ENCODE measurements at places on chromosomes 2 and 18.
A peak's percentile ranks its signal among the peaks of the same experiment; 100 is the strongest.

- no peak for DNase-seq
These were observed 13.1 kb upstream of the GPR55 start for GRCh38 chr2:230938098-230938497.

DNA sequence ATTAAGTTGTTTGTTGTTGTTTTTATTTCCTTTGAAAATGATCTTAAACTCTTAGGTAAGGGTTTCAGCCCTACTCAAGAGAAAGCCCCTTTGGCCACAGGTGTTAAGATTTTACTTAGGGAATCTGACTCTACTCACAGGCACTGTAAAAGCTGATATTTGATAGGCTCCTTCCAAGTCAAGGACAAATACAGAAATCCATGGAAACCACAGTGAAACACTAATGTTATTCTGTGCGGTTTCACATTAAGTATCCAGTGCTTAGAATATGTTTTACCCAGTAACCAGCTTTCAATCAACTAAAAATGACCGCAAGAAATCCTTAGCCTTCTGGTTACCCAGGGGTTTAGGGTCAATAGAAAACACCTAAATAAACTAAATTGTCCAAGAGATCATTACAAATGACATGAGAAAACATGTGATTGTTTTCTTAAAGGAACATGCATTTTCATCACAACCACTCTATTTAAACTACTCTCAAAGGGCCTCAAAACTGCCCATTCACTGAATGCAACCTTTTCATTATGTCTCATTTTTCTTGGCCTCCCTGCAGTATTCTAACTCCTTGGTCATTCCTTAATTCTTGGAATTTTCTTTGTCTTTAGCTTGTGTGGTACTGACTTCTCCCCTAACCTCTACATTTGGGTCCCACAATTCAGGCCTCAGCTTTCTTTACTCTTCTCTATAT, 56.0 kb downstream of the CDH2 start:
- no peak for DNase-seq

- DNase-seq: no peak
These were observed 38.9 kb upstream of the SCG2 start for GRCh38 chr2:223641082-223641481.

GRCh38 chr2:38080346-38080745, 4.4 kb upstream of the CYP1B1 start:
- no peak for DNase-seq

DNA sequence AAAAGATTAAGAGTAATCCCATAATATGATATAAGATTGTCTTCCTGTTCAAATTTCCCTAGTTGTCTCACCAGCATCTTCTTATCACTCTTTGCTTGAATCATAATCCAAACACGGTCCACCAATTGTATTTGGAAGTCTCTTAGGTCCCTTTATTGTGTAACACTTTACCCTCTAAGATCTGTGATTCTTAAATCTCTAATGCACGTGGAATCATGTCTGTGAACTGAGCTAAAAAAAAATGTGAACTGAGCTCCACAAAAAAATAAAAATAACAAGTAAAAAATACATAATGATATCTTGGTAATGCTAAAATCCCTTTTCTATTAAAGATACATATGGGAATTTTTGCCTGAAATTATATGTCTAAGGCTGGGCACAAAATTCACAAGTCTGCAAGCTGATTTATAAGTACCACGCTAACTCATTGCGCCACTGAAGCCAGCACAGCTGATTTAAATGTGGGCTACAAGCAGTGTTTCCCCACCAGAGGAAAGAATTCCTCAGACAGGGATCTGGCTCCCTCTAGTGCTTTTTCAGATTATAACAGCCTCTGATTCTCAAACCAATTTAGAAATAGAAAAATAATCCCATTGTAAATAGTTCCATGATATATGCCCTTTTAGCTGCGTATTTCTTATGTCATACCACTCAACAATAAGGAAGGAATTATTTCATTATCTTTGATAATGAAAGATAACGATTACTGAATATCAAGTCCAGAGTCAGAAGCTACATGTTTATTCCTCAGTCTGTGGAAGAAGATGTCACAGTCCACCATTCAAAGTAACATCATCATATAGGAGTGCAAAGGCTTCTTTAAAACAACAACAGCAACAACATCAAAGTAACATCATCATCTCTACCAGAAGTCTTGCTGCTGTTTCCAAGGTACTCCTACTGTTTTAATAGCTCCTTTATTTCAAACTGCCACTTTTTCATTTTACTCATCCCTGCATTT, 22.9 kb downstream of the RBM43 start:
- DNase-seq: peak; percentile 79

DNA sequence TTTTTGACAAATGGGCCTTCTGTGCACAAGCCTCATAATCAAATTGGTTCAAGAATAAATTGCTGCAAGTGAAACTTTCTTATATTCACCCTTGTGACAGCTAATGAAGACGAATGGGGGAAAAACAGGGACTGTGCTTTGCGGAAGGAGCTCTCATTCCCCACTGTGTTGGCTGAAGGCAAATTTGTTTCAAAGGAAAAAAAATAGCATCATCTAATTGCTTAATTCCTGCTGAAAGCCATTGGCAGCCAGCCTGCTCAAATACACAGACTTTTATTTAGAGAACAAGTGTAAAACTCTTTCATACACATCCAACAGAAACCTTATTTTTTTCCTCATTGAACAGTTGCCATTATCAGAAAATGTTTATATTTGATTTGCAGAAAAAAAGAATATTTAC, 172.3 kb downstream of the ARL6IP6 start:
- no peak for DNase-seq

DNA sequence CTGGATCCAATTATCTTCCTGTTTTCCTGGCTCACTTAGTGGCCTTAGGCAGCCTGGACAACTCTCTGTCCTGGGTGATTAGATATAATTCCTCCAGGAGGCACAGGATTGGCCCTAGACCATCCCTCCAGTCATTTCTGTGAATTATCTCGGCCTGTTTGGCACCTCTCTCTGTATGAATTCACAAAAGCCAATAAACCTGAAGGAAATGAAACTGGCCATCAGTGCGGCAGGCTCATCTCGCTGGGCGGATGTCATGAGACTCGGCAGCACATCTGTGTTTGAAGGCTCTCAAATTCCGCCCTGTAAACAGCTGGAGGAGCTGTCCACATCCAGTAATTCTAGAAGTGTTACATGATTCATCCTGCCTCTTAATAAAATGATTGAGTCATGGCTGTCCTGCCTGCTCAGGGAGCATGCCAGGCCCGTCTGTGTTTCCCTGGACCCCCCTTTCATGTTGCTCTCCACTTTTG, 38.6 kb downstream of the ACOXL start:
- peak; percentile 37 for DNase-seq

DNA sequence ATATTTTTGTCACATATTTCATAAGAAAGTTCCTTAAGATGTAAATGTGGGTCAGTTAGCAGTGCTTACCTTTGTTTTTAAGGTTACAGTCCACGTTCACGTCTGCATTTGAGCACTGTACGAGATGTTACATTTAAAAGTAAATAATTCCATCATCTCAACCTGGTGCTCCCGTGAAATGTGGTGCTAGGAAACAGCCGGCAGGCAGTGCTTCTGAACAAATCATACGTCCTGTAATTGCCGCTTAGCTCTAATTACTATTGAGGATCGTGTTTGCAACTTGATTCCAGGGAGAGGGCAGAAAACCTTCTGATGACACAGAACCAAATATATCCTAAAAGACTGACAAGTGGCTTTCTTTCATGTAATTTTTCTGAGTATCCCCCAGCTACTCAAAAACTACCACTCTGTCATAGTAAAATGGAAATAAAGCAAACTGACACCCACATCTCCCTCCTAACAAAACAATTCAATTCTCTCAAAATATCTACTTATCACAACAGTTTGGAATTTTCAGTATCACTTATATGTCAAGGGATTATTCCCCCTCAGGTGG, 297.8 kb upstream of the SESTD1 start:
- DNase-seq: peak; percentile 25

GRCh38 chr18:75408554-75409506, 18.7 kb downstream of the SMIM21 start:
- DNase-seq: peak; percentile 99

- no peak for DNase-seq
These were observed 97.9 kb upstream of the RIOK3 start for GRCh38 chr18:23355206-23355605.

DNA sequence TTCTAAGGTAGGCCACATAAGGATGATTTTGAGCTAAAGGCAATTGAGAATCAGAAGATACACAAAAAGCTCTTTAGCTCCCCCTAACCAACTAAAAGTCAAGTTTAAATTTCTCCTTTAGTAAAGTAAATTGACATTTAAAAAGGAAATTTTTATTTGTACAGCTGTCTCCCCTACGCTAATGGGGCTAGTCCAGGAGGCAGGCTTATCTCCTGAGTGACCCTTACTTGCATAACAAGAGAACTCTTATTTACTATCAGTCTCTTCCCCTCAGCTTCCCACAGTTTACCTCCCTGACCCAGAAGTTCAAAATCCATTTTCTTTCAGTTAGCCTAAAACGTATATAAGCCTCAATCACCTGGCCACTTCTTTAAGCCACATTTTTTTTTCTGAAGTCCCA, 1002.8 kb upstream of the NRXN1 start:
- no peak for DNase-seq

GRCh38 chr2:24779116-24779515, 14.1 kb downstream of the PTRHD1 start:
- DNase-seq: no peak

DNA sequence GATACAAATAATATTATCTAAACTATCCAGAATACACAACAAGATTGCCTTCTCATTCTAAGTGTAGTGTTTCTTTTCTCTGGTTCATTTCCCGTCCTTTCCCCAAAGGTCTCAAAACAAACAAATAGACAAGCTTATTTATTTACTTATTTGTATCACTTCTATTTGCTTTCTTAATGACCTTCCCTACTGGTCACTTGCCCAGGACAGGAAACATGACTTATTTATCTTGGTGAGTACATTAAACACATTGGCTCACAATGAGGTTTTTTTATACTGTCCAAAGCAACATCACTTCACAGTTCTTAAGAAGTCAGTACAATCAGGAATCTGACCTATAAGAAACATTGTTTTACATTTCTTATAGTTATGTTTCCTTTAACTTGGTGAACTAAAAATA, 123.3 kb upstream of the KYNU start:
- no peak for DNase-seq

DNA sequence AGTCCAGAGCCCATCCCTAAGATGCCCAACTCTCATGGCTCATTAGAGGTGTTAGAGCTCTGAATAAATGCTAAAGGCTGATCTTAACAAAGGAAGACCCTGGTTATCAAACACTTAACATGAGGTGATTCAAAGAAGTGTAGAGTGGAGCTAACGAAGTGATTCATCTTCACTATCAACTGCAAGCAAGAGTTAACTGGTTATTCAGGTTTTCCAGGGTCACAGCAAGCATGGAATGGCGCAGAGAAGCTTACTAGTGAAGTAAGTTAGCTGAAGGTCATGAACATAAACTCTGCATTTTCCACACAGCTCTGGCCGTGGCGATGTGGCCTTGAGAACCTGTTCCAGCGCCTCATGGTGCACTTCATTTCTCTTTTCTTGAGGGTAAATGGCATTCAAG, 17.0 kb downstream of the RND3 start:
- DNase-seq: no peak

DNA sequence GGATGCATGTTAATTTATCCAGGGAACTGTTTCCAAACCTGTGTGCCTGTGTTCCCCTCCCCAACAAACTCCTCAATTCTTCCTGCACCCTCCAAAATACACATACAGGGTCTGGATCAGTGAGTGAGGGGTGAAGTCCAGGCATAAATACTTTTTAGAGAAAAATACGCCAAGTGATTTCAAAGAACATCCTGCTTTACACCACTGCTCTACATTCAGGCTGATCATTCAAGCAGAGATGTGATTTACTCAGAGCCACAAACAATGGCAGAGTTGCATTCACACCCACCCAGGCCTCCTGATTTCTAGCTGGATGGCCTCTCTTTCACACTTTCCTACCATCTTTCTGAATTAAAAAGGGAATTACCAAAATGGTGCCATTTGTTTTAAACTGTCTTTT, 289.5 kb upstream of the SLC14A2 start:
- no peak for DNase-seq

DNA sequence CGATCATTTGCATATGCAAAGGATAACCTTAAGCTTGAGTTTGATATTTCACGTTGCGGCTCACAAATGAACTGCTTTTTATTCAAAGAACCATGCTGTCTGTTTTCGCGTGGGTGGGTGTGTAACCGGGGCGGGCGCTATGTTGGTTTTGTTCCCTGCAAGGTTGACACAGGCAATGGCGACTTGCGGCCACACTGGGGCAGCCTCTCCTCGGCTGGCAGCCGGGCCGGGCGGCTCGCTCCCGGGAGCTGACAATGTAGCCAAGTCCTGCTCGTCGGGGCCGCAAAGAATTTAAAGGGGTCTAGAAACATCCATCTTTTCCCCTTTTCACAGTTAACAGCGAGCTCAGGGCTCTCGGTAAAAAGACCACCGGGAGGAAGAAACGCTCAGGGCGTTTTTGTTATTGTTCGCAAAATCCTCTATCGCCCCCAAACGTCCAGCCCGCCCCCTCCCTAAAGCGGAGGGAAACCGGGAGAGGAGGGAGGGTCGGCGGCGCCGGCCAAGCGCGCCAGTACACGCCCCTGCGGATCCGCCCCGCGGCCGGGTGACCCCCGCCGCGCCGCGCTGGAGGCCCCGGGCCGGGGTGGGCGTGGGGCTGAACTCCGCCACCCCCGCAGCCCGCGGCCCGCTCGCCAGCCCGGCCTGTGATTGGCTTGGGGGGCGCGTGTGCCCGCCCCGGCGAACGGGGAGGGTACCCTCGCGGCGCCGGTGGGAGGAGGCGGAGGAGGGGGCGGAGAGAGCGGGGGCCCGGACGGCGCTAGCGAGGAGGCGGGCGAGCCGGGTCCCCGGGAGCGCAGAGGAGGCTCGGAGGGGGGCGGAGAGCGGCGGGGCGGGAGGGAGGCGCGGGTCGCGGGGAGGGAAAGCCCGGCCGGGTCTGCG, at the start of gene NEDD4L:
TSS of gene NEDD4L (plus strand) at position 736 of the 879 bp plus-strand sequence. CDS start 435 bp downstream, outside the sequence.
- peak; percentile 76 for DNase-seq

DNA sequence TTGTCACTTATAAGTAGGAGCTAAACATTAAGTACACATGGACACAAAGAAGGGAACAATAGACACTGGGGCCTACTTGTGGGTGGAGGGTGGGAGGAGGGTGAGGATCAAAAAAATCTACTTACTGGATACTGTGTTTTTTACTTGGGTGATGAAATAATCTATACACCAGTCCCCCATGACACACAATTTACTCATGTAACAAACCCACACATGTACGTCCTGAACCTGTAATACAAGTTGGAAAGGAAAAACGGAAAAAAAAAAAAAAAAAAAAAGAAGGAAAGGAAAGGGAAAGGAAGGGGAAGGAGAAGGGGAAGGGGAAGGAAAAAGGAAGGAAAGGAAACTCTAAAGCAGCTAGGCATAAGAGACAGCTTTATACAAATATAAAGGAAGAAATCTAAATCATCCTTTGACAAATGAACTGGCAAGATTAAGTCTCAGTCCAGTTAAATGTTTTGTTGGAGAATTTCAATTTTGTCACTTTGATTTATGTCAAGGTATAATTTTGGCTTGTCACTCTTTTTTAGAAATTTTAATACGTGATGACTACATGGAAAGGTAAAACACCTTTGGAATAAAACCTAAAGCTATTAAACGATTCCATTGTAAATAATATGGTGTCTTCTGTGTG, 169.4 kb upstream of the OTX1 start:
- DNase-seq: no peak
